ENCODE measurements at places on chromosomes 11 and 22.

- no peak for ATAC-seq
Observed at GRCh38 chr11:121412000-121412587, 40.0 kb upstream of the SORL1 start.

DNA sequence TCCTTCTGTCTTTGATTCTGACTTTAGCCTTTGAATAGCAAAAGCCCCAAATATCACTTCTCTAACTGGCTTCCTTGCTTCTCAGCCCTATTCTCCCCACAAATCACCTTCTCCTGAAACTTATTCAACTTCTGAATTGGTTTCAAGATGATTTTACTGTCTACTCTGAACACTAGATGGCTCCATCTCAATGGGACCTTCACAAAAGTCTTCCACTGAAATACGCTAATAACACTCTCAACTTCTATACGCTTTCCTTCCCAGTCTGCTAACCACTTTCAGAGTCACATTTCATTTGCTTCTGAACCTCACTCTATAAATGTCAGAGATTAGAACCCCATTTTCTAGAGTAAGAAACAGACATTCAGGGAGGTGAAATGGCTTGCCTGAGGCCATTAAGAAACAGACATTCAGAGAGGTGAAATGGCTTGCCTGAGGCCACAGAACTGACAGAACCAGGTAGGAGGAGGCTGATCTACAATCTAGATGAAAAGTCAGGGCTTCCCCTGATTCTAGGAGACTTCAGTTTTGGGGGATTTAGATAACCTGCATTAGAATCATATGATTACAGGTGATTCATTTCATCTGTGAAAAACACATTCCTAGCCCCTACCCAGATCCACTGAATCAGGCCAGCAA, 20.6 kb downstream of the MORC2 start:
- ATAC-seq, result no peak

- ATAC-seq, result no peak
Observed at GRCh38 chr11:134535029-134536025, 123.3 kb upstream of the B3GAT1 start.

GRCh38 chr11:93606314-93606713, 55.2 kb upstream of the CEP295 start:
- no peak for ATAC-seq

GRCh38 chr11:57336111-57336666, 497 bp upstream of the SSRP1 start:
- no peak for ATAC-seq

DNA sequence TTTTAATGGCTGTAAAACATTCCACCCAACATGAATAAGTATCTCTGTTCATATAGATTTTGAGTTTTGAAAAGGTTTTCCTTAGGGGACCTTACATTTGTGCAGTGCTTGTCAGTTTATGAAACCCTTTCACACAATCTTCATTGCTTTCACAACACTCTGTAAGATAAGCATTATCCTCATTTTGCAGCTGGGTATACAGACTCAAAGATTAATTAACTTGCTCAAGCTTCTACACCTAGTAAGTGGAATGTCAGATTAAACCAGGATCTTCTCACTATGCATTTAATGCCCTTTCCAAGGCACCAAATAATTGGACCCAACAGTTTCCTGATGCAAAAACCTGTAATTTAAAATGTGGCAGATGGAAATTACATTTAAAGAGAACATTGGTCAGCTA, 11.6 kb upstream of the GAB2 start:
- ATAC-seq, result no peak

GRCh38 chr22:19107730-19108074, 14.5 kb downstream of the DGCR2 start:
- ATAC-seq, result no peak

DNA sequence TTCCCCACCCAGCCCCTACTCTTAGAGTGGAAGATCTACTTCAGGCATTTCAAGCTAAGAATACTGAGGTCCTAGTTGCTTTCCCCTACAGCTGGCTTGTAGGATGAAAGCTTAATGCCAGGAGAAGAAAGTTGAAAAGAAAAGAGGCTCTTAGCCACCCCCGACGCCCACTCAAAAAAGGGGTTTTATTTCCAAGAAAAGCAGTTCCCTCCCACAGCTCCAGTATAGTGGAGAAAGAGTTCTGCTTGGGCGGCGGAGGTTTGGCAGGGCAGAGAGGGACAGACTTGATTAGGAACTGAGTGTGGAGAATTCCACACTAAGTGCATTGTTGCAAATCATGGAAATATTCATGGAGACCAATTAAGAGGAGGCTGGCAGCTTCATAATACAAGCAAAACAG, 470.9 kb downstream of the ETS1 start:
- ATAC-seq, result no peak

- no peak for ATAC-seq
Observed at GRCh38 chr11:55967914-55968313, 1.8 kb downstream of the OR10AG1 start.

GRCh38 chr11:6206456-6207180, 1.3 kb downstream of the C11orf42 start:
- ATAC-seq, result no peak

- ATAC-seq, result no peak
Observed at GRCh38 chr11:121715405-121715804, 262.6 kb upstream of the SORL1-AS1 start.

DNA sequence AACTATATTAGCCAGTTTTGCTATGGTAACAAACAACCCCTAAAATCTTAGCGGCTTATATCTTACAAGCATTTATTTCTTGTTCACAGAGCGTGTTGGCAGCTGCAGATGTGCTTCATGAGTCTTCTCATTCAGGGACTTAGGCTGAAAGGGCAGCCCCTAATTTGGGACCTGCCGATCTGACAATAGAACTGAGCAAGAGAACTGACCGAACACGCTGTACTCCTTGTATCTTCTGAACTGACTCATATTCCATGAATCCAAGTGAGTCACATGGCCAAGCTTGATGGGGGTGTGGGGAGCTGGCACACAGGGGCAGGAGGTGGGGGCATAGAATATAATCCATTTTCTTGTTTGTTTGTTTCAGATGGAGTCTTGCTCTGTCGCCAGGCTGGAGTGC, 481.7 kb upstream of the CADM1 start:
- ATAC-seq, result no peak

DNA sequence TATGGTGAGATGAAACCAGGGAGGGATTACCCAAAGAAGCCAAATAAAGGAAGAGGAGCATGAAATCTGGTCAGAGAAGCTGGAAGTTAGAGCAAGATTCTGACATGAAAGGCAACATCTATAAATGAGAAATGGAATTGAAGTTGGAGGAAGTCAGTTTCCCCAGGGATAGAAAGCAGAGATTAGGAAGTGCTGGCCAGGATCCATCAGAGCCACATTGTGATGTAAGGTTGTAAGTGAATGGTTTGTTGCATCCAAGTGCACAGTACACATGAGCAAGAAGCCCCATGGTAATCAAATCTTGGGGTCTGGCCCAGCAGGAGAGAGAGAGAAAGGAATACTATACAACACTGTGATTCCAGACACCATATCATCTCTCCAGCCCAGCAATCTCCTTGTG, 6.6 kb upstream of the NLRP10 start:
- no peak for ATAC-seq

DNA sequence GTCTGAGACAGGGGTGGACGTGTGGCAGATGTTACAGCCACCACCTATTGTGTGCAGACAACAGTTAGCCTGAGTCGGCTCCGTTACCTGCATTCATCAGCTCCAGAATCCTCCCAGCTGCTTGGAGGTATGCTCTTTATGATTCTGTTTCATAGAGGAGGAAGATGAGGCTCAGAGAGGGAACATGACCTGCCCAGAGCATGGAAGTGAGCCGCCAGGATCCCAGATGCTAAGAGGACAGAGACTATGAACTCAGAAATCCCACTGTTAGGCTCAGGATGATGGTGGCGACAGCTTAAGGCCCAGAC, 1.5 kb downstream of the EMID1 start:
- ATAC-seq, result no peak

GRCh38 chr11:130737041-130737830, 179.0 kb downstream of the SNX19 start:
- no peak for ATAC-seq

GRCh38 chr11:14073849-14074476, 111.4 kb downstream of the SPON1 start:
- no peak for ATAC-seq
